ENCODE measurements at places on chromosomes 5 and 9.

DNA sequence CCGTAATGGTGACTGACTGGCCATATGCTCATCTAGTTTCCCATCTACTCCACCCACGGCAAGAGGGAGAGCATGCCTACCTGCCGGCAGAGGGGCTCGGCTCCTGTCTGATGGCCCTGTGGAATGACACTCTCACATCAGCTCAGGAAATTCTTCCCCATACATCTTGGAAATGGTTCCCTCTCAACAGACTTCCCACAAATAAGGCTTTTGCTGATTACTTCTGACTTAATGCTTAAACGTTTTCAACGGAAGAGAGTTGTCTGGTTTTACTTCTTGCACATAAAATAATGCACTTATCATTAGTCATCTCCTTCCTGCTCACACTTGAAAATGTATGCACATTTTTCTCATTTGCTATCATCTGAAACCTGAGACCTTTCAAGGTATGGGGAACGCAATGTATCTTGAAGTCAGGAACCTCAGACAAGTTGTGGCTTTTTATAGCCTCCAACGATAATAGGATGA lies 129.5 kb downstream of the TTLL11 start:
- no peak for DNase-seq

DNA sequence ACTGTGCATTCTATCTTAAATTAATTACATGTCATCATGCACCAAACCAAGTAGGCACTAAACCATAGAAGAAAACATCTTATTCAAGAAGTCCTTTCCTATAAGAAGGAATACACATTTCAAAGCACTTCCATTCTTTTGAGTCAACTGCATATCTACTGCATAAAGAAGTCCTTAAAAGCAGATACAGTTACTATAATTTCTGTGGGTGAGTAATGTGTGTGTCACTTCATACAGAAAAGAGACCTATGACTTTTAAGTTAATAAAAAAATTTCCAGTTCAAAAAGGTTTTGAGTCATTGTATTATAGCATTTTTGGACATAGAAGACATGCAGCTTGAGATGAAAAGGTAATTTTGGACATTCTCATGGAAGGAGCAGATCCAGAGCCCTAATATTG lies 125.0 kb downstream of the DTWD2 start:
- DNase-seq = no peak

DNA sequence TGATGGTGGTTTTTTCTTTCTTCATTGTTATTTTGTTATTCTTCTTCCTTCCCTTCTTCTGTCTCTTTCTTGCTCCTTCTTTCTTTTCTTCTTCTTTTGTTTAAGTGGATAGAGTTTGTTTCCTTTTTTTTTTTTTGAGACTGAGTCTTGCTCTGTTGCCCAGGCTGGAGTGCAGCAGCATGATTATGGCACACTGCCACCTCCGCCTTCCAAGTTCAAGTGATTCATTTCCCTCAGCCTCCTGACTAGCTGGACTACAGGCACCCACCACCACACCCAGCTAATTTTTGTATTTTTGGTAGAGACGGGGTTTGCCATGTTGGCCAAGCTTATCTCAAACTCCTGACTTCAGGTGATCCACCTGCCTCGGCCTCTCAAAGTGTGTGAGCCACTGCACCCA lies 40.3 kb downstream of the JAK2 start:
- DNase-seq = no peak

- DNase-seq = no peak
Observed at GRCh38 chr5:4862500-4862899, 277.6 kb upstream of the ADAMTS16 start.

GRCh38 chr9:87748881-87749280 lies 23.0 kb downstream of the CTSL start:
- no peak for DNase-seq

DNA sequence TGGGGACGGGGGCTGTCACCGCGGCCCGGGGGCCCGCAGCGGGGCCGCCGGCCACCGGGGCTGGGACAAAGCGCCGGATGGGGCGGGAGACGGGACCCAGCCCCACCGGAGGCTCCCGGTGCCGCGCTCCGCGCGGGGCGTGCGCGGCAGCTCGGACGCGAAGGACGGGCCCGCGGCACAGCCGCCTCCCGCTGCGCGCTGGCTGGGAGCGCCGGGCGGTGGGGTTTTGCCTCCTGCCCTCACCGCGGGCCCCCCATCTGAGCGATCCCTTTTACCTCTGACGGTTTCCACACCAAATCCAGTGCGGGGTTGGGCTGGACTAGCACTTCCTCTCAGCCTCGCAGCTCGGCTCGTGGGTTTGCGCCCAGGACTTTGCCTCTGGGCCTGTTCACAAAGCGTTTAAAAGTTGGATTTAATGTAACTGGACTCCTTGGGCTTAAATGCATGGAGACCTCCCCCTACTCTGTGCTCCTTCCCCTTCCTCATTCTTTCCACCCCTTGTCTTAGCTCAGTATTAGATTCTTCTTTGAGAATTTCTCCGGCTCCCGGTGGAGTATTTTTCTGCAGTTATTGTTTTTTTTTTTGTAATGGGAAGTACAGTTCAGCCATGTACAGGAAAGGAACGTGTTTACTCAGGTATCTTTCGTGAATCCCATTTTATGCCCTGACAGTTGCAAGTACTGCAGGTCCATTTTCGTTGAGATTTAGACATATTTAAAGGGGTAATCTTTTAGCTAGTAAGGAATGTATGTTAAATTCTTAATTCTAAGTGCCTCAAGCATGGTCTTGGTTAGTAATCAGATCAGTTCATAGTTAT lies 691 bp downstream of the FCHO2 start:
- no peak for DNase-seq

- no peak for DNase-seq
Observed at GRCh38 chr5:176817369-176817840, 7.0 kb downstream of the UNC5A start.

DNA sequence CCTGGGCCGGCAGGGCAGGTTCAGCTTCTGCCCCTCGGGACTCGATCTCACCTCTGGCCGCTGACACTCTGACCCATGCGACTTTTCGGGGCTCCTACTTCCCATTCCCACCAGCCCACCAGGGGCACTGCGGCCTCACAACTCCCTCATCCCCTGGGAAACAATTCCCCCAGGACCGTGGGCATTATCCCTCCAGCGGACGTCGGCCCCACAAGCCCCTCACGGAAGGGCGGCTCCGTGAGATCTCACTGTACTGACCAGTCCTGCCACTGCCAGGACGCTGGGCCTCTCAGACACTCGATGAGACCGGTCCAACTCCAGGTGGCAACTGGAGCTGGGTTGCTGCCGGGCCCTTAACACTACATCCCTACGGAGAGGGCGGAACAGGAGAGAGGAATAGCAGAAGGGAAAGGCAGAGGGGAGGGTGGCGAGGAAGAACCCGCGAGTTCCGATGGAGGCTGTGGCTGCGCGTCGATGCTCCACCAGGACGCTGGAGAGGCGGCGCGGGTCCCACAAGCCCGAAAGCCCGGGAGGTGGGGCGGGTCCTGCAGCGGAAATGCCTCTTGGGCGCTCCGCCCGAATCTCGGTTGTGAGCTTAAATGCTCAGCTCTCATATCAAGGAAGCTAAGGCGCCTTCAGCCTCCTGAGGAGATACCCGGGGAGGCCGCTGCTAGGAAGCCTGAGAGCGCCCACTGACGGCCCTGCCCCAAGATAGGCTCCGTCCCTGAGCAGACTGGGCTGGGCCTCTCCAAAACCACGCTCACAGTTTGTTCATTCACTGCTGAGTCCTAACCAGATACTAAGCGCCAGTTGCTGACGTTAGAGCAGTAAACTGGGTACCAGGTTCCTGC lies 36.3 kb downstream of the VCP start:
- no peak for DNase-seq

DNA sequence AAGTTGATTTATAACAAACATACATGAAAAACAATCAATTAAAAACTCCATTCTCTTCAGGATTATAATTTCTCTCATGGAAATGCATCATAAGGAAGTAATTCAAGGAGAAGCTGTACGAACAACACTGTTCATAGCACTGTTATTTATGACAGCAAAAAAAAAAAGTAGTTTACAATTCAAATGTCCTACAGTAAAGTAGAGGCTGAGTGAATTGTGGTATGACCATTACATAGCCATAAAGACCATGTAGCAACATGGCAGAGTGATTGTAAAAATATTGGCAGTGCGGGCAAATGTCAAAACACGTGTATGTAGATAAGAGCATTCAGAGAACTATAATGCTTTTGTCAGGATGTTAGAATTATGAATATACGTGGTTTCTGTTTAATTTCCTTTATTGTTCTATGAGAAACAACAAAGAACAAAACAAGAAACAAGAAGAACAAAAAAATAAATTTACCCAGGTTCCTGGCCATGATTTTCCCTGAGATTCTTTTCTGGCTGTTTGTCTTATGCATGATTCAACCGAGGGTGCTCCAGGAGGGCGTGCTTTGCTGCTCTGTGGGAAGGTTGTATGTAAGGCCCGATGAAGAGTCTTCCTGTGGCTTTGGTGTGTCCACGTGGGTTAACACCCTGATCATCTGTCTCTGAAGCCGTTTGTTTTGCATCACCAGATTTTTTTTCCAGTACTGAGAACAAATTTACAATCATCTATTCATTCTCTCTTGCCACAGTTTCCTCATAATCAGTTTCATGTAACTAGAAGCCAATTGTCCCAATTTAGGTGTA lies 28.8 kb downstream of the GCNT4 start:
- no peak for DNase-seq

DNA sequence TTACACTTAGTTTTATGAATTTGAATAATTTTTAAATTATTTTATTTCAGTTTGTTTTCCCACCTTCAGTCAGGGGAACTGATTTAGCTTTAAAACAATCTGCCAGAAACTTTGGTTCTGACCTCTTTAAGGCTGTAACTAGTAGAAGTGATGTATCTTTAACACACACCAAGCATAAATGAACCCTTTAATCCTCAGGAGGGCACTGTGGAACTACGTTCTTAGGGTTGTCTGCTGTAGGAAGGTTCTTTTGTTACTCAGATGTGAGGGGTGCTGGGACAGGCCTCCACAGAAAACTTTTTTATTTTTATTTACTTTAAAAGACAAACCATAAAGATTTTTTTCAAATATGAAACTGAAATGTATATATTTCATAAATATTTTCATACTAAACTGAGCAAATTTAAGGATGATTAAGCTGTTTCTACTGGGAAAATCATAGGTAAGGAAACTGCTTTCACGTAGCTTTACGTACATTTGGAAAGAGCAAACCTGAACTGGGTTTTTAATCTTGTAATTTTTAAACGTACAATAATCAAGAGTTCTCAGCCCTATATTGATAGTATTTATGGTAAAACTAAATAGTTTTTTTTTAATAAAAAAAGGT lies 5.3 kb downstream of the KLF4 start:
- DNase-seq = no peak

DNA sequence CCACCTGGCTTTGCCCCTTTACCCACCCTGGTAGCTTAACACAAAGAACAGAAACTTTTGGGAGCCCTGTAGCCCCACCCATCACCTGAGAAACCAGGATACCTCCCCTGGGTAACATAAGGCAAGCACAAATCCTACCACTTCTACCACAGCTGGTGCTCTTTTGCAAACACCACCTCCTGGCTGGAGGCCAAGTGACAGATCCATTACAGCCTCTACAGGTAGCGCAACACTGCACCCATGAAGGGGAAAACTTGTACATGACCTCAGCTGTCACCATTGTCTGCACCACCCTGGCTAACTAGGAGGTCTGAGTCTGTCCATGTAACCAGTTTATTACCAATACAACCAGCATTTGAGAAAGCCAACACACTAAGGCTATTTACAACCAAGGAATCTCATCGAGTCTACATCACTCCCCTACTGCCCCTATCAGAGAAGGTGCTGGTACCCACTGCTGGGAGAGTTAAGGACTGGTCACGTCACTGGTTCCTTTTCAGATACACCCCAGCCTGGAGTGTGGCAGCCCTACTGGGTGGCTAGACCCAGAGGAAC lies 128.6 kb downstream of the PJA2 start:
- DNase-seq = peak; percentile 74

DNA sequence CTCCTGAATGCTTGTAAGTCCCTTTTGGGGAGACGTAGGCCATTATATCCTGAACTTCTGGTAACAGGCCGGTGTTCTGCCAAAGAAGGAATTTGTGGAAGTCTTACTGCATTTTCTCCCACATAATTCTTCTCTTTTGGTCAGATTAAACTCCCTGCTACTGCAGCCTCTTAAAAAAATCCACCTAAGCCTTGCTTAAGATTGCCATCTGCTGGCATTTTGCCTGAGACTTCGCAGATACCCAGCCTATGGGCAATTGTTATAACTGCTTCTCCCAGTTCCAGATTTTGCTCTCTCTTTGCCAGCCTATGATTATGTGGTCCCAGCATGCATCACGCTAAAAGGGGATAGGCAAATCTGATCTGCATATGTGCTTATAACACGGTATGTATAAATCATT lies 391.6 kb upstream of the CHD1 start:
- no peak for DNase-seq

DNA sequence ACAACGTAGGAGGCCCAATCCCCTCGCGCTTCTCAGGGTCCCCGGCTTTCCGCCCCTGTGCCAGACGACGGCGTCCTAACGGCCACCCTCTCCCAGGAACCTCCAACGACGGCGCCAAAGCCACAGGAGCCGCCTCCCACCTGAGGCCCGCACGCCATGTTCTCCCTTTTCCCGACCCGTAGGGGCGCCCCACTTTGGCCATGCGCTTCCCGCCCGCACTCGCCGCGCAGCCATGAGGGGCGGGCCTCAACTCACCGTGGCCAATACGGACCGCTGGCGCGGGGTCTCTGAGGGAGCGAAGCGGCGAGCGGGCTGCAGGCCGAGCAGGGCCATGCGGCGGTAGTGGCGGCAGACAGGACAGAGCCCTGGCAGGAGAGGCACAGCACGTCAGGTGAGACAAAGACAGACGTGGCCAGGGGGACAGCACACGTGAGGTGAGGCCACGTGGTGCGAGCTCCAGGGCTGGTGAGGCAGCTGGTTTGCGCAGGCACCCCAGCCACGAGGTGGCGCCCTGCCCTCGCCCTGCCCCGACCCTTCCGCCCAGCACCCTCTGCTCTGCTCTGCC lies 1005.5 kb upstream of the PTPRD start:
- no peak for DNase-seq

- DNase-seq = no peak
Observed at GRCh38 chr9:108439947-108440346, 415.8 kb downstream of the ACTL7B start.

- DNase-seq = no peak
Observed at GRCh38 chr5:137234973-137235943, 263.9 kb downstream of the SPOCK1 start.

GRCh38 chr5:119131530-119132304 lies 60.8 kb downstream of the DMXL1 start:
- DNase-seq = no peak

Measured in NCI-H187 treated with DMSO at 0.1 percent for 48 hours (cell line).